ENCODE measurements at places on chromosomes 3 and 15.

DNA sequence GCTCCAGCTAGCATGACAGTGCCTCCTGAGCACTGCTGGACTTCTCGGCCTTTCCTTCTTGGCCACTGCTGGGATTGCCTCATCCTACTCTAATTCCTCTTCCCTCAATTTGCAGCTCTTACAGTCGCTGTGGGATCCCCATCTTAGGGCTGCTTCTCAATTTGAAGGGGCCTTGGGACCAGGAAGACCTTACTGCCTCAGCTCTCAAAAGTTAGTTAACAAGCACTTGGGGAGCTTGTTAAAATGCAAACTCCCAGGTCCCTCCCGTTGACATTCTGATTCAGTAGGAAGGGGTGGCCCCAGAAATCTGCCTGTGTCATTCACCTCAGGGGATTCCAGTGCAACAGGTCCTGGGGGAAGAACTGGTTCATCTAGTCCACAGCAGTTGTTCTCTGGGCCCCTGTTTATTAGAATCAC, 14.8 kb downstream of the BDH1 start:
- DNase-seq: no peak

DNA sequence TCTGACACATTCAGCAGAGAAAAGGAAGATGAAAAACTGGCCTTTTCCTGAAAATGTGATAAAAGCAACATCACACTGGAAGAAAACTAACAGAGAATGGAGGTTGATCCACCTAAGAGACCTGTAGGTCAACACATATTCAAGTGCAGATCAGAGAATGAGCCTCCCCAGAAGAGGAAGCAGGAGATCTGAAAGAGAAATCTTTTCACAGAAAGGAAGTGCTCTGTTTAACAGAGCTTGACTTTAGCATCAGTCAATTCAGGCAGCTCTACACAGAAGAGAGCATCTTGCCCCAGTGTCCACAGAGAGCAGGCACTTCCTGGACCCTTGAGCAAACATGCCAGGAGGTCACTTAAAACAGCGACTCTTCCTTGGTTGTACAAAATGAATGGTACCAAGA, 655.4 kb upstream of the GBE1 start:
- DNase-seq: no peak

DNA sequence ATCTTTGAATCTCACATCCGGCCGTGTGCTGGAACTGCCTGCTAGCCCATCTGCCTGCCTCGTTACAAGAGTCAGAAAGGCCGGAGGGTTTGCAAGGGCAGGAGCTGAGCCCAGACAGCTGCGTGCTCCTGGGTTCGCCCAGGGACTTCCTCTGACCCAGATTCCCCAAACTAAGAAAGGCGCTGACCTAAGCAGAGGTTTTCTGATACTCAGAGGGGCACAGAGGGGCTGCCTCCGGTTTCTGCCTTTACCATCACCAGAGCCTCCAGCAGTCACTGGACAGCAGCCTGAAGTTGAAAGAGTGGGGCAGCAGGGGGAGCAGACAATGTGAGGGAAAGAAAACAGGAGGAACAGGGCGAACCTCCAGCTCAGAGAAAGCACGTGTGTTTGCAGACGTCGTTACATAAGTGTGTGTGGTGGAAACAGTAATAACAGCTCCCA, 33.4 kb upstream of the RAD18 start:
- DNase-seq: no peak

GRCh38 chr3:23494967-23495366, 291.8 kb downstream of the UBE2E2 start:
- DNase-seq: no peak

GRCh38 chr3:176789947-176790346, 407.3 kb downstream of the TBL1XR1 start:
- DNase-seq: no peak

DNA sequence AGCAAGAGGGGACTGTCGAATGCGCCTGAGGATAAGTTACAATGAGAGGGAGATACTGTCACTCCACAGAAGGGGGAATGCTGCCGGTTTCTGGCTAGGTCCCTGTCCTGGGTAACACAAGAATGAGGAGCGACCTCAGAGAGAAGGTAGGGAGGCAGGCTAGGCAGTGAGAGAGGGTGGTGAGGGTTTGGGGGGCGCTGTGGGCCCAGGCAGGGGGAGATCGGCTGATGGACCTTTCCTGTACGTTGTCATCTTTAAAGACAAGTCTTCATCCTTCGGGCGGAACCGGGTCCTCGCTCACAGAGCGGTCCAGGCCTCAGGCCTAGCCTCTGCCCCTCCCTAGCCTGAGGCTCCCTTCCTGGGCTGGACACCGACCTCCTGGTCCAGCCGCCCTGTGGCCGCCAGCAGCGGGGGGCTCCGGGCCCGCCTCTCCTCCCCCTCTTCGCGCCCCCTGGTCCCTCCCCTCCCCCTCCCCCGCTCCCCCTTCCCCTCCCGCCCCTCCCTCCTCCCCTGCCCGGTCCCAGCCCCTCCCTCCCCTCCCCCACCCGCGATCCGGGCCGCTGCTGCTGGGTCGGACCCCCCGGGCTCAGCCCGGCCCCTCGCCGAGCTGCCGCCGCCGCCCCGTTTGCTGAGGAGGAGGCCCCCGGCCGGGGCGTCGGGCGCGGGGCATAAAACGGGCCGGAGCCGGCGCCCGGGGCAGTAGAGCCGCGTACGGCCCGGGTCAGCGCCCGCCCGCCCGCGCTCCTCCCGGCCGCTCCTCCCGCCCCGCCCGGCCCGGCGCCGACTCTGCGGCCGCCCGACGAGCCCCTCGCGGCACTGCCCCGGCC, at the start of gene CHRD:
Gene CHRD (plus strand): TSS at position 697 of the 827 bp plus-strand sequence. CDS start 265 bp downstream, outside the sequence.
- DNase-seq: no peak

GRCh38 chr15:55802600-55803376, 59.8 kb upstream of the PRTG start:
- no peak for DNase-seq

GRCh38 chr3:59731943-59732342, 682.1 kb upstream of the CFAP20DC start:
- no peak for DNase-seq

DNA sequence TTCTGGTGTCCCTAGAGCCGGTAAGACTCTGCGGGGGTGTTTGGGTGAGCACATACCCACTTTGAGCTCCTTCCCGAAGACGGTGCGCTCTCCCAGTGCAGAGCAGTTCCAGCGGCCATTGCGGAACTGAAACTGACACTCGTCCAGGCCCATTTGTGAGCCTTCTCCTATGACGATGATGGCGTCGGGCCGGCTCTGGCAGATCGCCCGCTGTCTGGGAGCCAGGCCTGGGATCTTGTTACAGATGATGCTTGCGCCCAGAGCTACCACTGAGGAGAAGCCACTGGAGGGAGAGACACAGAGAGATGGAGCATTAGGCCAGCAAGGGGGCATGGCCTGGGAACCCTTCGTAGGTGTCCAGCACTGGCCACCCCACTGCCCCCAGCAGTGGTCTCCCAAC, 5.0 kb downstream of the WNT7A start:
- no peak for DNase-seq

DNA sequence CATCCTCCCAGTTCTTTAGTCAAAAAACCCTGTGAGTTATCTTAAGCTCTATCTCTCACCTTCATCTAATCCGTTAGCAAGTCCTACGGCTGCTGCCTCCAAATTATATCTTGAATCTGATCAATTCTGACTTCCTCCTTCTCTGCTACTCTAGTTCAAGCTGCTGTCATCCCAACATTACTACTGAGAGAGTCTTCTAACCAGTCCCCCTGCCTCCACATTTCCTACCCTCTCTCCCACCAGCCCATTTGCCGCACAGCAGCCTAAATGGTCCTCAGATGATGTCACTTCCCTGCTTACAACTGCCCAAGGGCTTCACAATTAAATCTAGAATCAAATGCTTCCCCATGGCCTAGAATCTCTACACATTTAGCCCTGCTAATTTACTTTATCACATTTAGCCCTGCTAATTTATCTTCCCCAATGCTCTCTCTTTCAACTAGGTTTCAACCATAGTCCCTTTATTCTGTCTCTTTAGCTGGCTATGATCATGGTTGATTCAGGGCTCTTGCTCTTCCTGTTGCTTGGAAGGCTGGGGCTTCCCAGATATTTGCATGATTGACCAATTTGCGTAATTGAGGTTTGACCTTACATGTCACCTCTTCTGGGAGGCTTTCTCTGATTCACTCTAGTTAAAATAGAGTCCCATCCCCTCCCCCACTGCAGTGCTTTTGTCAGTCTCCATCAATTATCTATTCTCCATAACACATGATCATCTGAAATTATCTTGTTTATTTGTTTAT, 11.0 kb upstream of the ARL14 start:
- no peak for DNase-seq

GRCh38 chr15:90807786-90808086, 60.7 kb upstream of the FURIN start:
- no peak for DNase-seq

GRCh38 chr15:96893159-96893906, 562.8 kb downstream of the NR2F2 start:
- DNase-seq: no peak

DNA sequence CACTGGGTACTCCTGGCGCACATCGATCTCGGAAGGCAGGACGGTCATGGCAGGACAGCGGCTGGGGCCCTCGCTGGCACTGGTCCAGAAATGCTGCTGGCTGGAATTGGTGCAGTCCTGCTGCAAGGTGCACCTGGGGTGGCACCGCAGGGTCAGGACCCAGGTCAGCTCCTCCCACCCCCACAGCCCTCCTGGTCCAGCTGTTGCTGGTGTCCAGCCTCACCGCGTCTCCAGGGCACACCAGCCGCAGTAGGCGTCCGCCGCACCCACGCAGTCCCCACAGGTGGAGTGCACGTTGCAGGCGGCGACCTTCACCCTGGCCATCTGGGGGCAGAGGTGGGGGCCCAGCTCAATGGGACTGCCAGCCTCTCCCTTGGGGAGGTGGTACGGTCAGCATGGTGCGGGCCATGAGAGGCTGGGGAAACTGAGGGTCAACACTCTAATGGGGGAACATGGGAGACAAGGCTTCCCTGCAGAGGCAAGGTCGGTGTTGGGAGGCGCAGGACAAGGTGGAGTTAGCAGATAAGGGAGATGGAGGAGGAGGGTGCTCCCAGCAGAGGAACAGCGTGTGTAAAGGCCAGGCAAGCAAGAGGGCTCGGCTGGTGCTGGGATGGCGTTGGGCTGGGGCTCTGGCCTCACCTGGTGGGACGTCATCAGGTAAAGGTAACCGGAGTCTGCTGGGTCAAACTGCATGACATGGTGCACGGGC, 20.4 kb downstream of the PLXND1 start:
- DNase-seq: no peak

DNA sequence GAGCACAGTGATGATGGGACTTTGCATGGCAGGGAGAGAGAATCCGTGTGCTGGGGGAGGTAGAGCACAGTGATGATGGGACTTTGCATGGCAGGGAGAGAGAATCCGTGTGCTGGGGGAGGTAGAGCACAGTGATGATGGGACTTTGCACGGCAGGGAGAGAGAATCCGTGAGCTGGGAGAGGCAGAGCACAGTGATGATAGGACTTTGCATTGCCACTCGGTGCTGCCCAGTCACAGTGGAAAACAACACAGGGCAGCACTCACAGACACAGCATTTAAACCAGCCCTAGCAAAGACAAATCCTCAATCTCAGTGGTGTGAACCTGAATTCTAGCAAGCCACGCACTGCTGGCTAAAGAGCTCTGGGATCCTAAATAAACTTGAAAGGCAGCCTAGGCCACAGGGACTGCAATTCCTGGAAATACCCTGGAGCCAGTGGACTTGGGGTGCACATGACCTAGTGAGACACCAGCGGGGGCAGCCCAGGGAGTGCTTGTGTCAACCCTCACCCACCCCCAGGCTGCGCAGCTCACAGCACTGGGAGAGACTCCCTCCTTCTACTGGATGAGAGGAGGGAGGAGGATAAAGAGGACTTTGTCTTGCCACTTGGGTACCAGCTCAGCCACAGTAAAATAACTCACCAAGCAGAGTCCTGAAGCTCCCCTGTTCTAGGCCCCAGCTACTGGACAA, 23.4 kb upstream of the TNK2 start:
- no peak for DNase-seq

GRCh38 chr3:104731074-104731473, 635.6 kb upstream of the ALCAM start:
- no peak for DNase-seq

DNA sequence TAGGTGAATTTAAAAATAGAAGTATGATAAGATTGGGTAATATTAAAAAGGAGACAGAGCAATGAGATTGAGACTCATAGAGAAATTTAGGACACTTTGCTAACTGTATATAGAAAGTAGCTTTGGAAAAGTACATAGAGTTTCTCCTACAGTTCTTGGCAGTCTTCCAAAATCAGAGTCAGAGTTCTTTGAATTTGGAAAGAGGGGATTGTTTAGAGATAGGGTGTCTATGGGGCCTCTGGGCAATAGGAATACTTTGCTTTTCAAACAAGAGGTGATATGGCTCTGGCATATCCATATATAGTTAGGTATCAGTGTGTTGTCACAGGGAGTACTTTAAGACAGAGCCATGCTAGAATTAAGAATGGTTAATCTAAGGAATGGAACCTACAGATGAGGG, 477.1 kb upstream of the KCNMB2 start:
- DNase-seq: no peak

- no peak for DNase-seq
Measured at GRCh38 chr3:156865732-156866131, 39.6 kb downstream of the LEKR1 start.

DNA sequence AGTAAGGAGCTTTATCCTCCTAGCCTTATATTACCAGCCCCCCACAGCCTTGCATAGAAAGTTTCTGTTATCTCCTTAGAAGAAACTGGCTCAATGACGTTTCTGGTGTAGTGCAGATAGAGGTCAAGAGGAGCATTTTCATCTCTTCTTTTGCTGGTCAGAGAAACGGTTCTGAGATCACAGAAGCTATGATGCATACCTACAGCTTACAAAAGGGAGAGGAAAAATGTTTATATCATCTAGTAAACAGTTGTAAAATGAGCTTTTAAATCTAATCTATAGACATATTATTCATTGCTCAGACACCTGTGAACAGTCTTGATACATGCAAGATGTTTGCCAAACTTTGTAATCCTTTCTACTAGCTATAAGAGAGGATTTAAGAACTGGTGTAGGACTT, 68.0 kb downstream of the GMPS start:
- DNase-seq: no peak

DNA sequence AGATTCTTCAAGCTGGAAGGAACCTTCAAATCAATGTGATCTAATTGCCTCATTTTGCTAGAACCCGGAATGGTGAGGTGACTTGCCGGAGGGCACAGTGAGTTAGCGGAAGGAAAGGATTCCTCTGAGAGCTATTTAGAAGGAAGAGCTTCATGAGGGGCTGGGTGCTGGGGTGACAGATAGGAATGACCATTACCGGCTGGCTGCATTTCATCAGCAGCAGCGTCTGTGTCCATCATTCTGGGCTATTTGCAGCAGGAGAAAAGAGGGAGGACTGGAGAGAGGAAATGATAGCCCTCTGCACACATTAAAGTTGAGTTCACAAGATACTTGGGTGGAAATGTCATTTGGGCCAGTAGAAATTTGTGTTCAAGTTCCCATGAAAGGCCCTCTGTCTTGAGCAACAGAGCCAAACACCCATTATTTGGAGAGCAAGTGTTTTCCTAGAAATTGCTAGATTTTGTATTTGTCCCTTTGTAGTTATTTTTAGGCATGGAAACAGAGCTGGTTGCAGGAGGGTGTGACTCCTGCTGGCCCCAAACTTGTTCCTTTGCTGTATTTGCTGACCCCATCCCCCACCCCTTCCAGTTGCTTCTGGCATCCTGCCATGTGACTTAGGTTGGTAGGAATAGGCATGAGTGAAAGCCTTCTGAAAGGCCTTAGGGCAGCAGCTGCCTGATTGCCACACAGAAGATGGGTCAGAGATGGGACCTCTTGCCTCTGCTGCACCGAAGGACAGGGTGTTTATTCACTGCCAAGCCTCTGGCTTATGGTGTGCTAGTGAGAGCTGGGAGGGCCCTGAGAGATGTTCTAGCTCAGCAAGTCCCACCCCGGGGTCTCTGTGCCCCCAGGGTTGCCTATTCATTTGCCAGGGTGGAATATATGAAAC, 87.5 kb upstream of the PLXNA1 start:
- no peak for DNase-seq
